Activated T-helper 1 cell treated with anti-CD3 and anti-CD28 coated beads, Interleukin-12 subunit alpha, Interleukin-12 subunit beta, Interleukin-2, Interleukin-4 antibody, amounts not matched to agents 30 ng/mL and 10 ng/mL and 1 ng/mL, durations not matched to agents 14 hours and 24 hours and 36 hours (primary cell): ENCODE measurements at places on chromosomes 7 and 10. TPM values are rescaled to one million over a fixed set of nuclear protein-coding genes. Genes with fewer than 3 reads are reported as not detected.

- no peak overlapping the region for H3K27ac ChIP-seq
- H3K4me3 ChIP-seq, result no peak overlapping the region
- H3K4me1 ChIP-seq, result no peaks in the 10 kb centered on the region
- no peaks in the 10 kb centered on the region for H3K36me3 ChIP-seq
Observed at GRCh38 chr7:70856901-70857630, 274.9 kb upstream of the GALNT17 start.

DNA sequence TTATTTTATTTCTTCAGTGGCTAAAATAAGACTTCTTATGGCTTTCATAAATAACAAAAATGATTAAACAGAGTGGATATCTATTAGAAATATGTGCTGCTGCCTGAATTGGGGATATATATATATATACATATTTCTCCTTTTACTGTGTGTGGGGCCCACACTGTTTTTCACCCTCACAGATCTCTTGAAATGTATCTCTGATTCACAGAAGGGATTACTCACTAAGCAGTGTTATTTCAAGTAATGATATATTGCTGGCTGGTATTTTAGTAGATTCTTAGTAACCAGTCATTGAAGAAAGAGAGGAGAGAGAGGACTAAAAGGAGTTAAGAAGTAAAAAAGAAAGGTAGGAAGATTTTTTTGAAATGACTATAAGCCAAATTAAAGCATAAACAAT lies 308.6 kb upstream of the NRP1 start:
- no peaks in the 10 kb centered on the region for H3K36me3 ChIP-seq
- H3K4me1 ChIP-seq, result no peaks in the 10 kb centered on the region
- H3K4me3 ChIP-seq, result no peak overlapping the region
- no peak for DNase-seq
- H3K27ac ChIP-seq, result no peak overlapping the region
- H3K27me3 ChIP-seq, result no peaks in the 10 kb centered on the region

DNA sequence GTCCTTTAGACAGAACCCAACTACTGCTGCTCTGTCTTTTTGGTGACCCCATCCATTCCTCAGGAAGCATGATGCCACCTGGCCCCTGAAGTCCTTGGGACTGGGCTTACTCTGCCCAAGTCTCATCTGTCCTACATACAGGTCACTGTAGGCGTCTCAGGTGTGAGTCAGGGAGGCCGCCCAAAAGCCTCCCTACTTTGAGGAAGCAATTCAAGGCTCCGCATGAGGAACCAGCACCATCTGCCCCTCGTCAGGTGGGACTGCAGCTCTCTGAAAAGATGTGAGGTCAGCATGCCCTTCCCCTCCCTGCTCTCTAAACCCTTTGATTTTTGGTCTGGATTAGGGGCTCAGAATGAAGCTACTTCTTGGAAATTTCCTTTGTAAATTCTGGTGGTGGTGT lies 354.8 kb downstream of the CXCL12 start:
- H3K4me3 ChIP-seq, result no peak overlapping the region
- peaks cover 10% of the 10 kb centered on the region for H3K27me3 ChIP-seq
- DNase-seq, result no peak
- H3K4me1 ChIP-seq, result no peaks in the 10 kb centered on the region

DNA sequence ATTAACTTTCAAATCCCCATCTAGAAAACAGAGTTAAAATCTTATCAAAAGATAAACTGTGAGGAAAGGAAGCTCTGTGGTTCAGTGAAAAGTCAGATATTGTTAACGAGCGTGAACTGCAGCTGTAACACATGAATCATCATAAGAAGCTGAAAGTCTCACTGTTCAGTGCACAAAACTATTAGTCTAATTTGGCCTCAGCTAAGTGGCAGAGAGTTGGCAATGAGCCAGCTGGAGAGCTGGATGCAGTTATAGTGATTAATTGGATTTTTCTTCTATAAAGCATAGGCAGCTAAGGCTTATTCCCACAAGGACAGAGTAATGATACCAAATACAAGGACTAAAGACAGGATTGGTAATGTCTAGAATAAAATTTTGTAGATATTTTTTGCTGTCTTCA lies 101.1 kb upstream of the ABCB5 start:
- no peak overlapping the region for H3K4me3 ChIP-seq
- no peaks in the 10 kb centered on the region for H3K36me3 ChIP-seq
- no peak for DNase-seq
- no peak overlapping the region for H3K27ac ChIP-seq
- no peaks in the 10 kb centered on the region for H3K27me3 ChIP-seq

DNA sequence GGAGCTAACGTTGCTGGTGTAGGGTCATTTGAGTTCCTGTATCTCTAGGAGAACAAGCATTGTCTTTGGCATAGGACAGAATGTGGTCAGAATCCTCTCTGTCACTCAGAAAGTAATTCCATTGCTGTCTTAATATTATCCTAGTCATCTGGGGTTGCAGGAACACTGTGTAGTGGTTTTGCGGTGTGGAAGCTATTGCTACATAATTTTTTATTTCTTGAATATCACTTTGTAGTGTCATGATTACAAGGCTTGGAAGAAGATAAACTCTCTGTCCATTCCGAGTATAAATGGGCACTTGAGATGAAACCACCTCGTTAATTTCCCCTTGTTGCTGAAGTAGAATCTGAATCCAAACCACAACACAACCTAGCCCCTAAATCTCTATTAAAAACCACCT lies 919.2 kb downstream of the LRMDA start:
- no peak for DNase-seq
- H3K27ac ChIP-seq, result no peak overlapping the region
- no peaks in the 10 kb centered on the region for H3K27me3 ChIP-seq
- H3K4me3 ChIP-seq, result no peak overlapping the region
- H3K4me1 ChIP-seq, result no peaks in the 10 kb centered on the region
- no peaks in the 10 kb centered on the region for H3K36me3 ChIP-seq

GRCh38 chr10:102763037-102763607 lies 19.4 kb downstream of the WBP1L start:
- no peak overlapping the region for H3K4me3 ChIP-seq
- H3K27ac ChIP-seq, result no peak overlapping the region
- peaks cover 25% of the 10 kb centered on the region for H3K36me3 ChIP-seq
- no peak for DNase-seq
- peaks cover 29% of the 10 kb centered on the region for H3K4me1 ChIP-seq
- no peaks in the 10 kb centered on the region for H3K27me3 ChIP-seq

- peaks cover 62% of the 10 kb centered on the region for H3K27me3 ChIP-seq
- H3K36me3 ChIP-seq, result no peaks in the 10 kb centered on the region
- DNase-seq, result no peak
- H3K4me3 ChIP-seq, result no peak overlapping the region
Observed at GRCh38 chr7:128164061-128164954, 76.8 kb upstream of the LEP start.

GRCh38 chr10:126196281-126196680 lies 192.0 kb downstream of the ADAM12 start:
- no peak for DNase-seq
- H3K27ac ChIP-seq, result no peak overlapping the region
- no peak overlapping the region for H3K4me3 ChIP-seq
- H3K27me3 ChIP-seq, result no peaks in the 10 kb centered on the region
- no peaks in the 10 kb centered on the region for H3K4me1 ChIP-seq

GRCh38 chr7:8114175-8114574 lies 145.6 kb downstream of the GLCCI1 start:
- H3K4me3 ChIP-seq, result peak overlapping the region; percentile 49
- H3K36me3 ChIP-seq, result peaks cover 11% of the 10 kb centered on the region
- peak; percentile 22 for DNase-seq
- H3K27ac ChIP-seq, result peak overlapping the region; percentile 79
- H3K27me3 ChIP-seq, result no peaks in the 10 kb centered on the region

DNA sequence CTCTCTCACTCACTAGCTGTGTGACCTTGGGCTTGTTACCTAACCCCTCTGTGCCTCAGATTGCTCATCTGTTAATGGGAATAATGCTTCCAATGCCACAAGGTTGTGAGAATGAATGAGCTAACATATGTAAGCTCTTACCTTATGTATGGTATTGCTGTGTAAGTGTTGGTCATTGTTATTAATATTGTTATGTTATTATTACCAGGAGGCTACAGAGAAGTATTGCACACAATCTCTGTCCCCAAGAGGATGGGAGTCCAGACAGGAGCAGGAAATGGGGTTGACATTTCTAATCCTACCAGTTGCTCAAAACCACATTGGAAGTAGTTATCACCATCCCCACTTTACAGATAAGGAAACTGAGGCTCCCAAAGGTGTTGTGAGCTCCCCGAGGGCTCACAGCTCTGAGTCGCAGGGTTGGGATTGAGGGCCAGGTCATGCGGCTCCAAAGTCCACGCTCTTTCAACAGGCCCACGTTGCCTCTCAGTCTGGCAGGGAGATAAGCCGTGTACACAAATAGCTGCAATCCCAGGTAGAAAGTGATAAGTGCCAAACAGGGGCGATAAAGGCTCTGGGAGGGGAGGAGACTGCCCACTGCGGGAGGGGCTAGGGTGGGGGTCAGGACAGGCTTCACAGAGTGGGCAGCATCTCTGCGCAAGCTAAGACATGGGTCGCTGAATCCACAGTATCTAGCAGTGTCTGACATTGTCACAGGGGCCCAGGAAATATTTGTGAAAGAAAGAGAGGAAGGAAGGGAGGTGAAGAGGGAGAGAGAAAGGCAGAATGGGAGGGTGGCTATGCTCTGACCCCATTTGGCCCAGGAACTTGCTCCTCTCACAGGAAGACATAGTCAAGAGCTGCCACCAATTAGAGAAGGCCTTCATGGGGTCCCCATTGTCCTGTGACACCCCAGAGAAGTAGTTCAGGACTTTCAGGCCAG lies 9.6 kb upstream of the ZMIZ1 start:
- H3K4me1 ChIP-seq, result peaks cover 18% of the 10 kb centered on the region
- no peak overlapping the region for H3K4me3 ChIP-seq
- DNase-seq, result no peak
- peaks cover 11% of the 10 kb centered on the region for H3K27me3 ChIP-seq

DNA sequence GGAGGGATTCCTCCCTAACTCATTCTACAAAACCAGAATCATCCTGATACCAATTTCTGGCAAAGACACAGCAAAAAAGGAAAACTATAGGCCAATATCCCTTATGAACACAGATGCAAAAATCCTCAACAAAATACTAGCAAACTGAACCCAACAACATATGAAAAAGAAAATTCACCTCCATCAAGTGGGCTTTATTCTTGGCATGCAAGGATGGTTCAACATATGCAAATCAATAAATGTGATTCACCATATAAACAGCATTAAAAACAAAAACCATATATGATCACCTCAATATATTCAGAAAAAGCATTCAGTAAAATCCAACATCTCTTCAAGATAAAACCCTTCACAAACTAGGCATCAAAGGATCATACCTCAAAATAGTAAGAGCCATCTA lies 23.5 kb downstream of the SNX13 start:
- H3K36me3 ChIP-seq, result no peaks in the 10 kb centered on the region
- DNase-seq, result no peak
- no peak overlapping the region for H3K27ac ChIP-seq
- no peaks in the 10 kb centered on the region for H3K27me3 ChIP-seq

DNA sequence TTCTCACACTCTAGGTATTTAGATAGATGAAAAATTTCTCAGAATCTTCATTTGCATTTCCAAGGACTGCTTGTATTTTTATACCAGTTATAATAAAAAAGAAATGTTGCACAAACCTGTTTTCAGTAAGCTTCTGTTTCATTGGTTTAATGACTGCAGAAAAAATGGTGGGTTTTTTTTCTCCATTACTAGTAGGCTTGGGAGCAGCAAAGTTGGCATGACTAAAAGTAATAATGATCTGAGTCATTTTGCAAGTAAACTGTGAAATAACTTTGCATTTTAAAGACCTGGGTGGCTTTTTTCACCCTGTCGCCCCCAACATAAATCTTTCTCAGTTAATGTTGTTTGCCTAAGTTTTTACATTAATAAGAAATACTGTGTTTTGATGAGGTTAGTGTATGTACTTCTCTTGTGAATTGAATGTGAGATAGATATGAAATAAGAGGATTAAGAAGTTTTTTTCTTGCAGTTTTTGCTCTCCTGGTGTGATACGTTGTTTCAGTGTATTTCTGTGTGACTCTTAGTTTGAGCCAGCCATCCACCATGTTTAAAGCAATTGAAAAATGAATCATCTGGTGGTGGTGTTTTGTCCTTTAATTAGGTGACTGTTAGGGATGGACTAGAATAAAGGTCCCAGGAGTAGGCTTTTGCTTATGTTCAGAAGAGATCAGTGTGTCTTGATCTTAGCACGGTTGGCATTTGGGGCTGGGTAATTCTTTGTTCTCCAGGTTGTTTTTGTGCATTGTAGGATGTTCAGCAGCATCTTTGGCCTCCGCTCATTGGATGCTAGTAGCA lies 1.8 kb downstream of the GNAI1 start:
- no peak for DNase-seq
- H3K27me3 ChIP-seq, result peaks cover 53% of the 10 kb centered on the region
- H3K36me3 ChIP-seq, result peaks cover 3% of the 10 kb centered on the region

DNA sequence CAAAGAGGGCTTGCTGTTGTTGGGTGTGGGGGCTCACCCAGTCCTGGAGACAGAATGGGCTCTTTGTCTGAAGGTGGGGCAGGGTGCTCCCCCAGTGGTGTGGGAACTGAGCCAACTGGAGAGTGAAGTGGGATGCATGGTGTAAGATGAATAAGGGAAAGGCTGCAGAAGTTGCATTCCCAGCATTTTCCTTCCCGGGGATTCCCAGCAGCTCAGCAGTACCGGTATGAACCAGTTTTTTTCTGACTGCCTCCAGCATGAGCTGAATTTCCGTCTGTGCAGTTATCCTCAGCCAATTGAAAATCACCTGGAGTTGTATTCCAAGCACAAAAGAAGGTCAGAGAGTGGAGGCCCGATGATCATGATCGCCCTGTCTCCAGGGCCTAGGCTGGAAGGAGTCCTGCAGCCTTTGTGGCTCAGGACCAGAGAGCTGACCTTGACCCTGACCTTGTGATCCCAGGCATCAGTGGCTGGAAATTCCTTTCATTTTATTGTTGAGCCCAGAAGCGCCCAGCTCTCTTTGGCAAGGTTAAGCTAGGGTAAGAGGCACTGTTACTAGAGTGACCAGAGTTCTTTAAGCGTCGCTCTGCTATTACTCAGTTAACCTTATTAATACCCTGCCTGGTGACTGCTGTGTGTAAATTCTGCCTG lies 33.4 kb downstream of the OGDH start:
- H3K4me3 ChIP-seq, result peak overlapping the region; percentile 82
- H3K36me3 ChIP-seq, result peaks cover 27% of the 10 kb centered on the region
- no peak for DNase-seq
- peaks cover 75% of the 10 kb centered on the region for H3K4me1 ChIP-seq
- H3K27me3 ChIP-seq, result no peaks in the 10 kb centered on the region
- H3K27ac ChIP-seq, result peak overlapping the region; percentile 100

FKBP6 gene
- total RNA-seq, result not detected in 2 replicates

CDH23 gene
- total RNA-seq, result 0.51 and 0.57 TPM in 2 replicates

DIP2C gene
- 1.5 and 1.6 TPM in 2 replicates for total RNA-seq

CLEC2L gene
- total RNA-seq, result not detected in 2 replicates

STRA8 gene
- not detected in 2 replicates for total RNA-seq

C10orf62 gene
- not detected in 2 replicates for total RNA-seq

PCLO gene
- not detected in 2 replicates for total RNA-seq

ACSL5 gene
- 46.7 and 50.7 TPM in 2 replicates for total RNA-seq
